Heart left ventricle (tissue), 16 donors: ENCODE measurements at places on chromosomes 2 and 18. TPM values are rescaled to one million over a fixed set of nuclear protein-coding genes. Genes with fewer than 3 reads are reported as not detected.
A peak's percentile ranks its signal among the peaks of the same experiment; 100 is the strongest.

GRCh38 chr2:145350011-145350410 lies 830.1 kb upstream of the ZEB2 start:
- no peak overlapping the region for H3K27ac ChIP-seq
- no peaks in the 10 kb centered on the region for H3K27me3 ChIP-seq
- DNase-seq: no peak
- H3K4me1 ChIP-seq: no peaks in the 10 kb centered on the region
- no peak overlapping the region for H3K4me3 ChIP-seq
- H3K36me3 ChIP-seq: no peaks in the 10 kb centered on the region

DNA sequence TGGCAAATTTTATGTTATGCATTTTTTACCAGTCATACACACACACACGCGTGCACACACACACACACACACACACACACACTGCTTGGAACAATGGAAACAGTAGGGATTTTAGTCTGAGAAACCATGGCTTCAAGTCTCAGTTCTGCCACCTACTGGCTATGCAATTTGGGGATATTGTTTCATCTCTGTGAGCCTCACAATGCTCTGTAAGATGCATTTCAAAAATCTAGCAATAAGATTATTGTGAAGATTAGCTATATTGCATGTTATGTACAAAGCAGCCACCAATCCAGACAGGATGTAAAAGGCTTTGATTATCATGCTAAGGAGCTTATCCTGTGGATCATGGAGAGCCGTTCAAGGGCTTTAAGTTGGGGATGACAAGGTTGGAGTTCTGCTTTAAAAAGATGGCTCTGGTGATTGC lies 401.4 kb downstream of the NBAS start:
- H3K4me1 ChIP-seq: no peaks in the 10 kb centered on the region
- H3K27me3 ChIP-seq: no peaks in the 10 kb centered on the region
- DNase-seq: no peak
- H3K36me3 ChIP-seq: no peaks in the 10 kb centered on the region
- no peak overlapping the region for H3K4me3 ChIP-seq

GRCh38 chr18:48858676-48859075 lies 92.1 kb downstream of the SMAD7 start:
- no peaks in the 10 kb centered on the region for H3K27me3 ChIP-seq
- no peaks in the 10 kb centered on the region for H3K36me3 ChIP-seq
- no peak overlapping the region for H3K4me3 ChIP-seq
- DNase-seq: no peak
- H3K27ac ChIP-seq: no peak overlapping the region

DNA sequence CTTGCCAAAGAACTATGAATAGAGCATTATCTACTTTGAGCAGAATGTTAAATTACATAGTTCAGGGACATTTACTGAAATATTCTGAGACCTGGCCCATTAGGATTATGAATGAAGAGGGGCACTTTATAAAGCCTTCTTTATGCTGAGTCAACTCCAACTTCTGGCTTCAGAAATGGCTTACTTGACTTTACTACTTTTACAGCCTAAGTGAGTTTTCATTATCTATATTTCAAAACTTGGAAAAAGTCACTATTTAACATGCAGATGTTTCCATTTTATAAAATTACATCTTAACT lies 37.7 kb downstream of the SESTD1 start:
- no peak overlapping the region for H3K27ac ChIP-seq
- no peaks in the 10 kb centered on the region for H3K27me3 ChIP-seq
- H3K4me3 ChIP-seq: no peak overlapping the region

GRCh38 chr2:8004250-8004681 lies 677.6 kb upstream of the ID2 start:
- H3K4me3 ChIP-seq: no peak overlapping the region
- H3K27me3 ChIP-seq: no peaks in the 10 kb centered on the region
- H3K27ac ChIP-seq: peak overlapping the region; percentile 95
- no peaks in the 10 kb centered on the region for H3K4me1 ChIP-seq

DNA sequence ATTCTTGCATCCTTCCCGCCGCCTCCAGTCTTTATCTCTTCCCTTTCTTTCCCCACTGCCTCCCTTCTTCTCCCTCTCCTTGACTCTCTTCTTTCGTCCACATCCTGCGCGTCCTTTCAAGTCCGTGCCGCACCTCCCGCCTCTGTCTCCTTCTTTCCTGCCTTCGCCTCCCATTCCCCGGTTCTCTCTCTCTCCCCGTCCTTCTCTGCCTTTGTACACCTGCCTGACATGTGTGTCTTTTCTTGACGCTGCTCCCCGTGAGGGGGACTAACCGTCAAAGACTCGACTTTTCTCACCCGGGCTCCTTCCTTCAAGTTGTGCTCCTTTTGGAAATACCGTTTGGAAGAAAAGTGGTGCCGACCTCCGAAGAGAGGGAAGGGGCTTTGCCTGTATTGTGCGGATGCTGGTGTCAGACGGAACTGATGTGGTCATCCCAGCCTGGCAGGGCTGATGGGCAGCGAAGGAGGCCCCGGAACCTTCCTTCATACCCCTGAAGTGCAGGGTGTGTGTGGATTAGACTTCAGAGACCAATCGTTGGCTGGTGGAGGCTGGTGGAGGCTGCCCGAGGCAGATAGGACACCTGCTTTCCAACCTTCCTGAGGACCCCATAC lies 879 bp downstream of the TMEM178A start:
- H3K27me3 ChIP-seq: no peaks in the 10 kb centered on the region
- no peak for DNase-seq
- no peak overlapping the region for H3K27ac ChIP-seq
- no peaks in the 10 kb centered on the region for H3K36me3 ChIP-seq

GRCh38 chr2:203018181-203018580 lies 3.5 kb downstream of the NBEAL1 start:
- peak overlapping the region; percentile 26 for H3K27ac ChIP-seq
- no peak for DNase-seq

DNA sequence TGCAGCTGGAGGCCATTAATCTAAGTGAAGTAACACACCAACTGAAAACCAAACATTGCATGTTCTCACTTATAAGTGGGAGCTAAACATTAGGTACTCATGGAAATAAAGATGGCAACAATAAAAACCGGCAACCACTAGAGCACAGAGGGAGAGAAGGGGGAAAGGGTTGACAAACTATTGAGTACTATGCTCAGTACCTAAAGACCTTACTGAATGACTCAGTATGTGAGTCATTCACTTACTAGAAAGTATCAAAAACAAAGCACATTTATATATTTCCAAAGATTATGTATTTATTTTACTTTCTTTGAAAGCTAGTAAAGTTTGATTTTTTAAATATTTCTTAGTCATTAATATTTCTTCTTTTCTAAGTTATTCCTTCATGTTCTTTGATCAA lies 48.9 kb downstream of the ZNF385B start:
- DNase-seq: no peak
- H3K27ac ChIP-seq: no peak overlapping the region
- no peaks in the 10 kb centered on the region for H3K4me1 ChIP-seq
- H3K36me3 ChIP-seq: no peaks in the 10 kb centered on the region
- no peaks in the 10 kb centered on the region for H3K27me3 ChIP-seq
- H3K4me3 ChIP-seq: no peak overlapping the region

DNA sequence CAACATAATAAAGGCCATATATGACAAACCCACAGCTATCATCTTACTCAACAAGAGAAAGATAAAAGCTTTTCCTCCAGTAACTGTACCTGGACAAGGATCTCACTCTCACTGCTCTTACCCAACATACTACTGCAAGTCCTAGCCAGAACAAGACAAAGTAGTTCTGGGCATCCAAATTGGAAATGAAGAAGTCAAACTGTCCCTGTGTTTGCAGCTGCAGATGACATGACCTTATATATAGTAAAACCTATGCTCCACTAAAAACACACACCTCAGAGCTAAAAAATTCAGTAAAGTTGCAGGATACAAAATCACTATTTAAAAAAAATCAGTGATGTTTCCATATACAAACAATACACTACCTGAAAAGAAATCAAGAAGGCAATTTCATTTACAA lies 32.2 kb downstream of the USP34 start:
- H3K4me1 ChIP-seq: peaks cover 64% of the 10 kb centered on the region
- no peaks in the 10 kb centered on the region for H3K27me3 ChIP-seq
- no peak overlapping the region for H3K4me3 ChIP-seq
- no peak for DNase-seq
- peak overlapping the region; percentile 49 for H3K27ac ChIP-seq
- no peaks in the 10 kb centered on the region for H3K36me3 ChIP-seq

DNA sequence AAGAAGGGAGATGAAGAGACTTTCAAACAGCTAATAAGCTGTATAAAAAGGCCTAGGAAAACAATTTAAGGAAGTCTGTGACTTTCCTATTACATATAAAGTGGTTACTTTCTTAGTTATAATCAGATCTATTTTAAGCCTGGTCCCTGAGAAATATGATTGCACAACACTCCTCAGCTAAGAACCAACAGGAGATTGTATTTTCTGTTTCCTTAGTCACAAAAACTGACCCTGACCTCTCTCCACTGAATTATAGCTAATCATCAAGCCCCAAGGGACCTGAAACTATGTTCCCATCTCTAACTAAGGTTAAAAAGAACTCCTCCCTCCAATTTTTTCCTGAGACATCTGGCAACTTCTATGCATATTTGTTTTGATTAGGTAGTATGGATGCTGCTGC lies 106.9 kb downstream of the ROCK1 start:
- peak; percentile 38 for DNase-seq
- no peaks in the 10 kb centered on the region for H3K27me3 ChIP-seq
- no peak overlapping the region for H3K4me3 ChIP-seq
- H3K27ac ChIP-seq: peak overlapping the region; percentile 67
- H3K4me1 ChIP-seq: peaks cover 31% of the 10 kb centered on the region

GRCh38 chr18:35682281-35682867 lies 100.8 kb downstream of the GALNT1 start:
- H3K27ac ChIP-seq: no peak overlapping the region
- H3K4me1 ChIP-seq: no peaks in the 10 kb centered on the region
- no peak overlapping the region for H3K4me3 ChIP-seq
- no peaks in the 10 kb centered on the region for H3K36me3 ChIP-seq
- H3K27me3 ChIP-seq: no peaks in the 10 kb centered on the region

GRCh38 chr2:55175254-55176093 lies 56.6 kb downstream of the CLHC1 start:
- no peaks in the 10 kb centered on the region for H3K36me3 ChIP-seq
- no peak overlapping the region for H3K27ac ChIP-seq
- H3K4me3 ChIP-seq: no peak overlapping the region
- DNase-seq: no peak
- no peaks in the 10 kb centered on the region for H3K4me1 ChIP-seq

GRCh38 chr2:203328760-203329540 lies 756 bp downstream of the ABI2 start:
- peak overlapping the region; percentile 98 for H3K4me3 ChIP-seq
- peak overlapping the region; percentile 91 for H3K27ac ChIP-seq
- H3K36me3 ChIP-seq: no peaks in the 10 kb centered on the region

DNA sequence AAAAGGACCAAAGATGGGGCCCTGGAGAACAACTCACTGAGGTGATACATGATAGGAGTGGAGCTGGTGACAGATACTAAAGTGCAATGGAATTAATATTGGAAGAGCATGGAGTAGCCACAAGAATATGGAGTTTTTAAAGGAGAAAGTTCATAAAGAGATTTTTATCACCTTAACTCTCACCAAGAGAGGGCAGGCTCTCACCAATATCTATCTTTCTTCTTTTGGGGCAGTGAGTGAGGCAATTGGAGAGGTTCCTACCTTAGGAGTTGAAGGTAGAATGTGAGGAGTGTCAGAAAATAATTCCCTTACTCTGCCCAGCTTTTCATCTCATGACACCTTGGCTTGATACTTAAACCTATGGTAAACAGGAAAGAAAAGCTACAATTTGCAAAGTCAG lies 233.7 kb upstream of the CWC22 start:
- no peak for DNase-seq
- no peaks in the 10 kb centered on the region for H3K36me3 ChIP-seq
- no peaks in the 10 kb centered on the region for H3K27me3 ChIP-seq
- no peaks in the 10 kb centered on the region for H3K4me1 ChIP-seq
- no peak overlapping the region for H3K4me3 ChIP-seq

GRCh38 chr2:53183581-53183980 lies 584.0 kb upstream of the CHAC2 start:
- no peaks in the 10 kb centered on the region for H3K4me1 ChIP-seq
- no peak overlapping the region for H3K27ac ChIP-seq
- DNase-seq: no peak
- H3K4me3 ChIP-seq: no peak overlapping the region
- no peaks in the 10 kb centered on the region for H3K27me3 ChIP-seq

IL1F10 gene
- polyA plus RNA-seq: not detected

TEKT4 gene
- polyA plus RNA-seq: not detected

SLC30A3 gene
- 5.6 TPM for polyA plus RNA-seq

GALR1 gene
- polyA plus RNA-seq: 0.01 TPM

MYOM1 gene
- 262 TPM for polyA plus RNA-seq

DSG4 gene
- polyA plus RNA-seq: not detected
